GF-D8 (cell line): ENCODE measurements at places on chromosomes 6 and 20.

DNA sequence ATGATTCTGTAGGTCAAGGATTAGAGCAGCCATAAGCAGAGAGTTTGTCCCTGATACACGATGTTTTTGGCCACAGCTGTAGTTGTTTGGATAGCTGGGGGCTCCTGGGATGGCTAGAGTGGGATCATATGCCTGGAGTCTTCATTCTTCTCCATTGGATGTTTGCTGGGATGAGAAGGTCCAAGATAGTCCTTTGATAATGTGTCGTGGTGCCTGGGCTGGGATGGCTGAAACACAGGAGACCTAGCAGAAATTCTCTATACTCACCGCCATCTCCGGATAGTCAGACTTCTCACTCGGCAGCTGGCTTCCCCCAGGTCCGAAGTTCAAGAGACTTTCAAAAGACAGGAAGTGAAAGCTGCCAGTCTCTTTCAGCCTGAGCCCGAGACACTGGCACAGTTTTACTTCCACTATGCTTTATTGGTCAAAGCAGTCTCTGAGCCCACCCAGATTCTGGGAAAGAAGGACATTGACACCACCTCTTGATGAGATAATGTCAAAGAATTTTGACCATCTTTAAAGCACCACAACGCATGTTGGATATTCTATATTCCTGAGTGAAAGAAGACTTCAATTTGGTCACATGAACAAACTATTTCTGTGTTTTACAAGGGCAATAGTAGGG, 16.0 kb downstream of the MARCKS start:
- DNase-seq: peak; percentile 20

DNA sequence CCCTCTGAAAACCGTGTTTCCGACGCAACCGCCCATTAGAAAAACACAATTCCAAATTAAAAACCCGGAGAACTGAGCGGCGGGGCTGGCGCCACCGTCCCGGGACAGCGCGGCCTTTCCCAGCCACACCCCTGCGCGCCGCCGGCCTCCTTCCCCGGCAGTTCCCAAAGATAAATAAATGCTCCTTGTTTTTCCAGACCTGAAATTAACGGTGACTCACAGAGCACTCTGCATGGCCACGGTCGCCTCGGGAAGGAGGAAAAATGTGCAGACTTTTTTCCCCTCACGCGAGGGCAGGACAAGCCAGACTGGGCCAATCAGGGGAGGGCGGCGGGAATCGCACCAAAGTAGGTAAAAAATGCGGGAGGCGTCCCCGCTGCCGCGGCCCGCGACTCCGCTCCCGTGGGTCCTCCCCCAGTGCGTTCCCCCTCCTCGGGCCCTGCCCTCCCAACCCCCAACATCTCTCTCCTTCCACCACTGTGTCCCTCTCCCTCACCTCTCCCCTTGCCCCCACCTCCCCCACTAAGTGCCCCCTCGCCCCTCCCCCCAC, 828 bp upstream of the DSTN start:
- no peak for DNase-seq

DNA sequence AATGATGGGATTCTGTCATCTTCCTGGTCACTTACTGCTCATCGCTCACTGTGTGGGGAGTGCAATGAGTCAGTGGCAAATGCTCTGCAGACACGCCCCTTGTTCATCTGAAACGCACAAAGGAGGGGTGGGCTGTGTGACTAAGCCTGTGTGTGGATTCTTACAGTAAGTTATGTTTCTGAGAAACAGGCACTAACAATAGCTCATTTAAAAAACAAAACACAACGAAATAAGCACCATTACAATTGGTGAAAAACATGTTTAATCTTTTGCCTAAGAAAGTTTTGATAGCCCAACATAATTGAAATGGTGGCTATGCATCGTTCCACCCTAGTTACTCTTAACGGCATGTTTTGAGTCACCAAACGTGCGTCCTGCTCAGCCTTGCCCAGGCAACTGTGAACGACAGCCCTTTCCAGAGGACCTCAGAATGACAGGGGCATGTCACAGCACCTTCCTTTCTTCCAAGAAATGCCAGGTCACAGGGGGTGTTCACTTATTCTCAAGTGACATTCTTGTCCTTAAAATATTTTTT, 118.4 kb upstream of the SGK1 start:
- no peak for DNase-seq

GRCh38 chr20:23782366-23782983, 31.7 kb upstream of the CST1 start:
- no peak for DNase-seq

DNA sequence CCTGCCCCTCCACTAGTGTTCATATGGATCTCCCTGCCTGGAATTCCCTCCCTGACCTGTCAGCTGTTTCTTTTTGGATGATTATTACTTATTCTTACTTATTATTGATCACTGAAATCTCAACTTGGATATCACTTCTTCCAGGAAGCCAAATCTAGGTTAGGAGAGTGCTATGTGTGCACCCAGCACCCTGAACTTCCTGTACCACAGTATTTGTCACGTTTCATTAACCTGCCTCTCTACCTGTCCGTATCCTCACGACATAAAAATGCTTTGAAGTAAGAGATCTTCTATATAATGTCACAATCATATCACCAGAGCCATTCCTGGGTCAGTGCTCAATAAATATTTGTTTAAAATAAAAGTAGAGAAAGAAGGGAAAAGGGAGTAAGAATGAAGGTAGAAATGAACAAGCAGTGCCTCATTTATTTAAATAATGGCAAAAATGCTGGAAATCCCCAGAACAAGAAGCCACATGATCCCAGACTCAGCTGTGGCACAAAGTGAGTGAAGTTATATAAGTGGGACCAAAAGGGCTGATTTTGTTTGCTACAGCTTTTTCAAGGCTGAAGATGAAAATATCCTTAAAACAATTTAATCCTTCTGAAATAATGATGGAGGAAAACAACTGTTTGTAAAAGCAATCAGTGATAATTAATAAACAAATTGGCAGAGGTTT, 88.0 kb upstream of the MANEA start:
- no peak for DNase-seq

- no peak for DNase-seq
These were observed 21.7 kb downstream of the MDFI start for GRCh38 chr6:41659935-41660334.

GRCh38 chr20:44489931-44490330, 14.3 kb downstream of the TTPAL start:
- no peak for DNase-seq

DNA sequence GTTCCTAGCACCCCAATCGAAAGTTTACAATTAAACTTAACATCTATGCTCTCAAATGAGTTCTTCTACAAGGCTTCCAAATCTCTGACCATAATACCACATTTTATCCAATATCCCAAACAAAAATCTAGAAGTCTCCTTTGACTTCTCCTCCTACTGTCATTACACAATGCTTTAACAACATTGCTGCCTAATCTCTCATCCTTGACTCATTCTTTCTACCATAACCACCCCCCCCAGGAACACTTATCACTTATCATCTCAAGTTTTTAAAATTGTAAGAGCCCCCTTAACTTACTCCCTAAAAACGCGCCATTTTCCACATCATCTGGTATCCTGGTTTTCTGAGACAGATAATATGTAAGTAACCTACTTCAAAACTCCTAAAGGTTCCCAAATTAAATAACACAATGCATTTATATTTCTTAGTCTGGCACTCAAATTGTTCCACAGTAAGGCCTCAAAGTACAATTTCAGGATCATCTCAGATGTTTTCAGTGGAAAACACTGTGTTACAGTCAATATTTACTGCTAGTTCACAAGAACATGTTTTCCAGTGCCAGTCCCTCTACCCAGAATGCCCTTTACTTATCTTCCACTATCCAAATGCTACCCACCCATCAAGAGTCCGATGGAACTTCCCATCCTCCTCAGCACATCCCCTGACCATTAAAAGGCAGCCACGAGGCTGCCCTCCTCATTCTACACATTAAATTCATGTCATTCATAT, 308.2 kb upstream of the THEMIS start:
- DNase-seq: no peak

DNA sequence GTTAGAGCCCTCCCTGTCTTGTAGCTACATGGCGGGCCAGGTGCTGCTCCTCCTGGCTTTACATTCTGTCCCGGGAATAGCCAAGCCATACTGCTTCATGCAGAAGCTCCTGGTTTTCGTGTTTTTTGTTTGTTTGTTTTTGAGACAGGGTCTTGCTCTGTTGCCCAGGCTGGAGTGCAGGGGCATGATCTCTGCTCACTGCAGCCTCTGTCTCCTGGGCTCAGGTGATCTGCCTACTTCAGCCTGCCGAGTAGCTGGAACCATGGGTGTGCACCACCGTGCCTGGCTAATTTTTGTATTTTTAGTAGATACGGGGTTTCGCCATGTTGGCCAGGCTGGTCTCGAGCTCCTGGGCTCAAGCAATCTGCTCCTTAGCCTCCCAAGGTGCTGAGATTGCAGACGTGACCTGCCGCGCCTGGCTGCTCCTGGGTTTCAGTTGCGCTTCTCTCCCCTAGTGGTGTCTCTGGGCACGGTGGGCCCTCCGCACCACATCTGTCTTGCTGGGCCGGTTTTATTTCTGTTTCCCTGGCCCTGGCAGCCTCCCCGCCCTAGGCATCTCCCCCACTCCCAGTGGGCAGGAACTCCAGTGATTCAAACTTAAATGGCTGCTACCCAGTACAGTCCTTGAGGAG, 12.9 kb downstream of the CDYL start:
- no peak for DNase-seq

DNA sequence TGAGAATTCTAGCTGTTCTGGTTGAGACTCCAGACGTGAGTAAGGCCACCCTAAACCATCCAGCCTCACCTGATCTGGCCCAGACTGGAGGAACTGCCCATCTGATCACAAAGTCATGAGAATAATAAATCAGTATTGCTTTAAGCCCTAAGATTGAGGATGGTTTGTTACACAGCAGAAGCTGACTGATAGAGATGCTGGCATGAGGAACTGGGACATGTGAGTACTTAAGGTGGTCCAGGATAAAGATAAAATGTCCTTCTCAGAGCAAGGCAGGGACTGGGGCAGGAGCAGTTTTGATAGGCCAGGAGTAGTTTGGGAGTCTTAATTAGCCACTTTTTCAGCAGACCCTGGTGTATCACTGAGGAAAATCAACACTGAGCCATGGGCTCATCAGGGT, 6.8 kb downstream of the GTSF1L start:
- no peak for DNase-seq

DNA sequence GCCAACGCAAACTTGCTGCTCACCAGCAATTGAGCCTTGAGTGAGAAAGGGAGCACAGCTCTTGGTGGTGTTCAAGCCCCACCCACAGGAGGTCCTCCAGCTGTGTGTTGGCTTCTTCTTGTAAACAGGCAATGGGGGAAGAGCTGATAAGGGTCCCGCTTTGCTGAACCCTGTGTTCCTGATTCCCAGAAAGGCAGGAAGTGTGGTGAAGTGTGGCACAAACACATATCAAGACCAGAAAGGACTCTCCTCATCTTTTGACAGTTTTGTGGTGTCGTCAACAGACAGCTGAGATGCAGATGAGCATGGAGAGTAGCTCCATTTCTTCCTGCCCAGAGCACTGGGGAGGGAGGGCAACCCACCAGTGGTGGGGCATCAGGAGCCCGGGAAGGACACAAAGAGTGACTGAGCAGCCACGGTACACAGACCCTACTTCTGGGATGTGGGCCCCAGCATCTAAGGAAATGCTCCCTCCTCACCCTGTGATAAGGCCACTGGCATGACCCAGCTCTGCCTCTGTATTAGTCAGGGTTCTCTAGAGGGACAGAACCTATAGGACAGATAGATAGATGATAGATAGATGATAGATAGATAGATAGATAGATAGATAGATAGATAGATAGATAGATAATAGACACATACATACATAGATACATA, 188.9 kb upstream of the TAB2 start:
- DNase-seq: no peak

DNA sequence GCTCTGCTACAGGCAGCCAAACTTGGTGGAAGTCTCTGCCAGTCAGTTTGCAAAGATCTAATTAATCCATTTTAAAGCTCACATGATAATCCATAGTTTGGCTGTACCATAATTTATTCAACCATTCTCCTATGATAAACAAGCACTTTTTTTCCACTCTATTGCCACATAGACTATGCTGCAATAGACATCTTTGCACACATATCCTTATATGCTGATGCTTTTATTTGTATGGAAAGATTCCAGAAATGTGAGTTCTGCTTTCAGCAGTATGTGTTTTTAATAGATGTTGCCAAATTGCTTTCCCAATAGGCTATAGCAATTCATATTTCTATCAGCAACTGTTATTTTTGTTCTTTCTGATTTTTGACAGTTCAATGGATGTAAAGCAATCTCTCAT, 628.0 kb downstream of the KIF16B start:
- DNase-seq: no peak

DNA sequence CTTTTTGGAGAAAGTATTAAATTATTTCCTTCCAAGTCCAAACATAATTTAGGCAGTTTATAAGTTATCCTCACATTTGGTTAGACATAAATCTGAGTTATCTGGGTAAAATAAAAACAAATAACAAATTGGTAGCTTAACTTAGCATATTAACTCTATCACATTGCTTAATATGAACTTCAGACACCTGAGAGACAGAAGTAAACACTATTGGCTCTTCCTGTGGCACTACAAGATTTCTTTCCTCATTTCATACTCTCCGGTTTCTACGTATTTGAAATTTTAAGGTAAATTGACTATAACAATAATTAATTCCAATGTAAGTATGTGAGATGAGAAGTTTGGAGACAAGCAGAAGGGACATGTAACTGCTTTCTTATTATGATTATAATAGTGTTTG, 106.8 kb downstream of the TRMT11 start:
- no peak for DNase-seq

- no peak for DNase-seq
These were observed 27.9 kb downstream of the GFRA4 start for GRCh38 chr20:3635346-3635745.

- DNase-seq: no peak
These were observed 31.1 kb downstream of the LRFN2 start for GRCh38 chr6:40556023-40556422.

- no peak for DNase-seq
These were observed 350 bp downstream of the HELZ2 start for GRCh38 chr20:63573647-63574131.

DNA sequence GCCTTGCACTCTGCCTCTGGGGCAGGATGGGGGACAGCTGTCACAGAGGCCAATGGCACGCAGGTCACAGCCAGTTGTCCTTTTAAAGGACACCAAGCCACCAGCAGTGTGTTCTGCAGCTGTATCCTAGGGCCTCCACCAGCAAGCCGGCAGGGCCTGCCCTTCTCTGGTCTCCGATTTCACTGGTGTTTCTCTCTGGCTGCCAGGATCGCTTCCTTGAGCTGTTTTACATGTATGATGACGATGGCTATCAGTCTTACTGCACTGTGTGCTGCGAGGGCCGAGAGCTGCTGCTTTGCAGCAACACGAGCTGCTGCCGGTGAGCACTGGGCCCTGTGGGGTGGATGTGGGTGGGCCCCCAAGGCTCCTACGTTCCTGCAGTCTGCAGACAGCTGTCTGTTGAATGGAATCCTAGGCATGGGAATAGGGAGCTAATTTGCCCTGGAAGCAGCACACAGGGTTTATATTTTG, 22.7 kb upstream of the MAPRE1 start:
- no peak for DNase-seq

- DNase-seq: no peak
These were observed 177.4 kb upstream of the PLN start for GRCh38 chr6:118370722-118371121.

- no peak for DNase-seq
These were observed 34.3 kb downstream of the LRRC1 start for GRCh38 chr6:53828966-53829697.
